ENCODE measurements at places on chromosomes 12 and 14.

- no peak for DNase-seq
Observed at GRCh38 chr12:44852483-44852882, 23.6 kb downstream of the NELL2 start.

GRCh38 chr14:100988956-100989355 lies 85.4 kb upstream of the RTL1 start:
- no peak for DNase-seq

- DNase-seq: no peak
Observed at GRCh38 chr12:8665759-8666158, 3.1 kb upstream of the MFAP5 start.

DNA sequence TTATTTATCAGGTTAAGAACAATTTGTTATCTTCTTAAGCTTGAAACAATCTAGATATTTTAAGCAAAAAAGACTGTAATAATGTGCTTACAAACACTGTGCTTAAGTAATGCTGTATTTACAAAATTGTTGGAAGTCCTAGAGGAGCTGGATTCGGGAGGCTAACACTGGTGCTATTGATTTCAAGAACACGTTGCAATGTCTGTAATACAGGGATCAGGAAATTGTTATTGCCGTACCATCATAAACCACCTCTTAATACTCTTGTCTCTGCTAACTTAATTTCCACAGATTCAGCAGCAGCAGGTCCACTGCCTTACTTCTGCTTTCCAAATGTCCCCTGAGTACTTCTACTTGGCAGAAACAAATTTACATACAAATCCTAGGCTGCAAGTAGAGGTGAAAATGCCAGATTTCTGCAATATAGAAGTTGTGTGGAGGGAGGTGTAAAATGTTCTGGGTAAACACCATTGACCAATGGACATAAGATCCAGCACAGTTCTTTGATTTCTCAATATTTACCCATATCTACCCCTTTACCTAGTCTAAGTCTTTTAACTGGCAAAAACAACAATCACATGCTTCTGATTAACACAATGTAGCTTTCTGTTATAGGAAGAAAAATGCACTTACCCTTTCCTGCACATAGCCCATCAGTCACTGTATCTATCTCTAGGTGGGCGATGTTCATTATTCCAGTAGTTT lies 663.4 kb downstream of the TMTC2 start:
- no peak for DNase-seq

DNA sequence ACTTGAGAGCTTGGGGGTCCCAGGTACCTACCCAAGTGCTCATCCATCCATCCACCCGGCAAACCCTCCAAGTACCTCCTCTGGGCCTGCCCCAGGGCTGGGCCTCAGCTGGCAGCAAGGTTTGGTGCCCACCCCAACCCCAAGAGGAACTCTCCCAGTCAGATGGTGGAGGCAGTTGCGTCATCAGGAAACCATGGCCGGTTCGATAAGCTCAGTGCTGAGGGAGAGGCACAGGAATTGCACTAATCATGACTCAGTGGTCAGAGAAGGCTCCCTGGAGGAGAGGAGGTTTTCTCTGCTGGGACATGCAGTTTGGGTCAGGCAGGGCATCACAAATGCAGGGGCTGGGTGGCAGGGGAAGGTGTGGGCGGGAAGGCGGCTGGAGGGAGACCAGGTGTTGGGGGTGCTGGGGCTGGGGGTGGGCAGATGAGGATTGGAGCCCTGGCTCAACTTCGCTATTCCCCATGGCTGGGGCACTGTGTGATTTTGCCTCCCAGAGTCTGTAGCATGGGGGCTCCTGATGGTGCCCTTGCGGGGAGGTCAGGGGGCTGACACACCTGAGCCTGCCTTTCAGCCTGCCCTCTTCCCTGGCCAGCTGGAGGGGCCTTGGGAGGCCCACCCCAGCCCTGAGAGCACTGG lies 32.2 kb downstream of the SH2B3 start:
- no peak for DNase-seq

DNA sequence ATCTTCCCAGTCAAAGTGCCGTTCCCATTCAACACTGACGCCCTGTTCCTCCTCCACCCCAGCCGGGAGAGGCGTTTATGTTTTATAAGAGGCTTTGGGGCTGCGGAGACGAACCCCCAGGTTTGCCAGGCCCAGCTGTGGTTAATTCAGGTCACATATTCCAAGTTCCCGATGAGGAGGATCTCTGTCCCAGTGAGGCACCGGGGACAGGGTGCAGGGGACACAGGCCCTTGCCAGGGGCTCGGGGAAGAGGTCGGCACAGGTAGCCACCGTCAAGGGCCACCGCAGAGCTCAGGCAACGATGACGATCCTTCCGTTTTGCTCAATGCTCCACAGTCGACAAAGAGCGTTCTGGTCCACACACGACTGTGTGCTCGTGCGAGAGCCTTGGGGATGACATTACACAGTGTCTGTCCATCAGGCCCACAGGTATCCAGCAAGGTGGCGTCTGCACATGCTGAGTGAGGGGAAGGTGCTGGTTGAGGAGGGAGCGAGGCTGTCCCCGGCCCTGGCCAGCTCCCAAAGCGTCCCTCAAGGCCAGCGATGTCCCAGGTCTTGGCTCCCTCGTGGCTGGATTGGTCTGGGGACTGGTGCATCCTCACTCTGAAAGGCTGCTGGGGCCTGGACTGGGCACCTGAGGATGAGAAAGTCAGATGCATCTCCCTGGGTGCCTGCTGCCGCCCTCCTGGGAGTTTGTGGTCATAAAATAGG lies 189.2 kb upstream of the C14orf180 start:
- DNase-seq: no peak

DNA sequence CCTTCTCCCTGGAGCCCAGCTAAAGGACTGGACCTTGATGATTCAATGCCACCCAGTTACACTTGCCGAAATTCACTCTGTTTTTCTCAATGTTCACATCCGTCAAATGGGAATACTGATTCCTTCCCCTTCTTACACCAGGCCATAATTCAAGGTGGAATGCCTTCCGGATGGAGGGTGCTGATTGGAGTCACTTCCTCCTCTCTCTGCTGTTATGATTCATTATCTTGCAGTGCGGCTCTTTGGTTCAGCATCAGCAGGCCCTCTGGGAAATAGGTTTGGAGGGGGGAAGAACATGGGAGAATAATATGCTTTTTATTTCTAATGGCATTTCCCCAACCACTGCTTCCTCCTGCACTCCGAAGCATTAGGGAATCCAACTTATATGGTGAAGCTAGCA lies 390.6 kb upstream of the TBX3 start:
- no peak for DNase-seq

- no peak for DNase-seq
Observed at GRCh38 chr12:75792687-75793086, 238.9 kb downstream of the PHLDA1 start.

DNA sequence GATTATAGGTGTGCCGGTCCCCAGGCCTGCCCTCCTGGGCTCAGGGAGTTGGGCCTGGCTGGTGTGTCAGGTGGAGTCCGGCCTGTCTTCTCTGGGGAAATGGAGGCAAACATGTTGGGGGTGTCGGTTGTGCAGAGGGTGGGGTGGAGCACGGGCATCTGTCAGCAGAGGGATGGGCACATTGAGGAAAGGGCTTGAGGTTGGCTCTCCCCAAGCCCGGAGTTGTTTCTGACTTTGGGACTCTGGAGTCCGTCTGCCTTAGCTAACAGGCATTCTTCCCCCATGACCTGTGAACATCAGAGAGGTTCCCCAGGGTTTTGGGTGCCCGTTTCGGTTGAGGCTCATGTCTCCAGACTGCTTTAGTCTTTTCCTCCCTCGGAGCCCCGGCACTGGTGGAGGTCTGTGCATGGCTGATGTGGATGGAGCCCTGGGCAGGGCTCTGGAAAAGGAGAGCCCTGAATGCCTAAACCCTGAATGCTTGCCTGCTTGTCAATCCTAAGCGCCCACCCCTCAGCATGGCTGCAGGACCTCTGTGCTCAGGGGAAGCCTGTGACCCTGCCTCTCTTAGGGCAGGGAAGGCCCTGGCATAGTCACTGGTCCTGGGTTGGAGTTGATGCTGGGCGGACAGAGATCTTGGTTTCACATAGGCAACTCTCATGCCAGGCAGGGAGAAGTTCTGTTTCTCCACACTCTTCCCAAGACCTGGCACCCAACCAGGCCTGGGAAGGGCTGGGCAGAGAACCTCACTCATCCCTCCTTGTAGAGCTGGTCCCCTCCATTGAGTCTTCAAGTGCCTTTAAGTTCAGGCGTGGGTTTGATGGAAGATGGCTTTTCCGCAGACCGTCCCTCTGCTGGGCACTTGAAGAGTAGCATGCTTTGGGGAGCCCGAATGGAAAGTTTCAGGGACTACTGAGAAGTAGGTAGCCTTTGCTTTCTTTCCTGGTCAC lies 12.9 kb downstream of the NYNRIN start:
- DNase-seq: no peak

- no peak for DNase-seq
Observed at GRCh38 chr14:40365305-40365704, 933.1 kb upstream of the FBXO33 start.

GRCh38 chr14:102662636-102663430 lies 70.4 kb downstream of the RCOR1 start:
- no peak for DNase-seq

DNA sequence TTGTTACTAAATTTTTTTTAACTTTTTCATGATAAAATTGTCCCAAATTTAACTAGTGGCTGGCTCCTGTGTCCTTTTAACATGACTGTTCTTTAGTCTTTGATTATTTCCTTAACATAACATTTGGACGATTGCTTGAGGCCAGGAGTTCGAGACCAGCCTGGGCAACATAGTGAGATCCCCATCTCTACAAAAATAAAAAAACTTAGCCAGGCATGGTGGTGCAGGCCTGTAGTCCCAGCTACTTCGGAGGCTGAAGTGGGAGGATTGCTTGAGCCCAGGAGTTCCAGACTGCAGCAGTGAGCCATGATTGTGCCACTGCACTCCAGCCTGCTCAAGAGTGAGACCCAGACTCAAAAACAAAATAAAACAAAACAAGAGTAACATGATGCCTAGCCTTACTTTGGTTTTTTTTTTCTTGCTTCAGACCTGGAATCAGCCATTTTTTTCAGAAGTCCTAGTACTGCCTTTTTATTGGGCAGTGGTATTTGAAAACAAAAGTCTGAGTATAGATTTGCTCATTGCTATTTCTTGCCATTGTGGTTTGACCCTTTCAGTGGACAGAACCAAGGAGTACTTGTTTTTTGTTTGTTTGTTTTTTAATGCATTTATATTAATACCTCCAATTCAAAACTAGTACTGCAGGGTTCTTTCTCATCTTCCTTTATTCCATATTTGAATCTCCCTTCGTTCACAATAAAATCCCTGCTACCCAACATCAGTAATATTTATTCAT lies 4.8 kb downstream of the TOGARAM1 start:
- DNase-seq: no peak

DNA sequence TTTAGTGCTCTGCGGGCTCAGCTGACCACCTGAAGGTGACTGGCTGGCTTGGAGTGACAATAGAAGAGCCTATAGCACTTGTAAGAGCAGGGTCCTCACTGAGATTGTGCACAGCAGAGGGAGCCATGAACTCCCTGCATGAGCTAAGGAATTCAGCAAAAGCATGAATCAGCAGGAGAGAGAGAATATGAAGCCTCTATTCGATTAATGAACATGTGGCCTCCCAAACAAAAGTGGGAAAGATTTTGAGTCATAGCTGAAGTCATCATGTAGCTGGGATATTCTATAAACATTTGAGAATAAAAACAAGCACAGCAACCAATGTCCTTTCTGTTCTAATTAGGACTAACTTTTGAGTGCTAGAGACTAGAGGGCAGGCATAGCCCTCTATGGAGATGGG lies 626.6 kb downstream of the DIO2 start:
- no peak for DNase-seq

DNA sequence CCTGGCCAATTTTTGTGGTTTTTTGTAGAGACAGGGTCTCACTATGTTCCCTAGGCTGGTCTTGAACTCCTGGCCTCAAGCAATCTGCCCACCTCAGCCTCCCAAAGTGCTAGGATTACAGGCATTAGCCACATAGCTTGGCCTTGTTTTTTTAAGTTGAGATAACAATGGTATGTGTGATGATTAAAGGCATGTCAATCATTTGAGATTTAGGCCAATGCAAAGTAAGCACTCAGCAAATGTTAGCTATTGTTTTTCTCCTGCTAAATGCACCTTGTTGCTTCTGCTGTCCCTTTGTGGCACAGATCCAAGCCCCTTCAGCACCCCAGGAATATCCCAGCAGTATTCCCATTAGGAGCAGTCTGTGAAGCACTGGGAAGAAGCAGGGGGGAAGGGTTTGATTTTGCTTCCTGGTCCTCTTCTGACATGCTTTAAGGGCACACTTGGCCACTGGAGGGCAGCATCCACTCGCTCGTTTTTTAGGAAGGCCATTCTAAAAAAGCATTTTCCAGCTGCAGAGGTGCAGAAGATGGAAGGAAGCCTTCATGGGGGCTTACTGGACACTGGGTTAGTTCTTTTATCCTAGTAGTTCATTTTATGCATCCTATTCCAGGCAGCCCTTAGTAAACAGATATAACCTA lies 70.2 kb upstream of the ZFP36L1 start:
- peak; percentile 14 for DNase-seq

DNA sequence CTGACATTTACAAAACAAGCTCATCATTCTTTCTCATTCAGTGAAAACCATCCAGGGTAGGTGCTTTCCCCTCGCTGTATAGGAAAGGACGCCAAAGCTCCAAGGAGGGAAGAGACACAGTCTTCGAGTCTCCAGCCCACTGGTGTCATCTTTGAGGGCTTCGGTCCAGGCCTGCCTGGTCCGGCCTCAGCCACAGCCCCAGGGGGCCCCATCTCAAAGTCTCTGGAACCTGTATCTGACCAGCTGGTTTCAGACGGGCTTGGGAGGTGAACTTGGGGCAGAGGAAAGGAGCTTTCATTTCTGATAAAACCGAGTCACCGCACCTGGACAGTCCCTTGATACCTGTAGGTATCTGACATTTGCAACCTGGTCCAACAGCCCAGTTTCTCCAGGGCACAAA lies 229.5 kb upstream of the RTL1 start:
- no peak for DNase-seq

GRCh38 chr14:89650077-89650978 lies 233.3 kb upstream of the FOXN3 start:
- DNase-seq: no peak

GRCh38 chr12:132349501-132350131 lies 20.2 kb upstream of the GALNT9 start:
- DNase-seq: no peak

- no peak for DNase-seq
Observed at GRCh38 chr12:92973614-92974013, 44.5 kb upstream of the EEA1 start.

GRCh38 chr12:99498756-99499155 lies 148.8 kb upstream of the GARIN6 start:
- no peak for DNase-seq

GRCh38 chr14:69092840-69093422 lies 60.0 kb downstream of the DCAF5 start:
- no peak for DNase-seq

Measured in activated CD4-positive, CD25-positive, alpha-beta regulatory T cell (primary cell).